NCI-H526 (cell line): ENCODE measurements at places on chromosomes 7 and 10.
A peak's percentile ranks its signal among the peaks of the same experiment; 100 is the strongest.

- no peak for DNase-seq
Measured at GRCh38 chr10:37269554-37270256, 144.3 kb downstream of the ANKRD30A start.

DNA sequence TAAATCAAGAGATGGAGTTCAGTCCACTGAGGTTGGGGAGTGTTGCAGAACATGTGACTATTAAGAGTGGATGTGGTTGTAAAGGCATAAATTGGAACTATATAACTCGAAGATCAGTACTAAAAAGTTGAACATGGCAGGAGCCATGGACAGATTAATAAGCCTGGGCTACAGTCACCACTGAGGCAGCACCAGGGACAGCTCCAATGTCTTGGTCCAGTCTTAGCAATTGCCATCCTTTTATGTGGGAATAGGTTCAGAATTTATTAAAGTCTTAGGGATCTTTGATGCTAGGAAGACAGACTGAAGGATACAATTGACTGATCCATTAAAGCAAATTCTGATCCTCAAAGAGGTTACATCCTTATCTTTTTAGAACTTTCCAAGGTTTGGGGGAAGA lies 156.6 kb downstream of the ADRA2A start:
- no peak for DNase-seq

DNA sequence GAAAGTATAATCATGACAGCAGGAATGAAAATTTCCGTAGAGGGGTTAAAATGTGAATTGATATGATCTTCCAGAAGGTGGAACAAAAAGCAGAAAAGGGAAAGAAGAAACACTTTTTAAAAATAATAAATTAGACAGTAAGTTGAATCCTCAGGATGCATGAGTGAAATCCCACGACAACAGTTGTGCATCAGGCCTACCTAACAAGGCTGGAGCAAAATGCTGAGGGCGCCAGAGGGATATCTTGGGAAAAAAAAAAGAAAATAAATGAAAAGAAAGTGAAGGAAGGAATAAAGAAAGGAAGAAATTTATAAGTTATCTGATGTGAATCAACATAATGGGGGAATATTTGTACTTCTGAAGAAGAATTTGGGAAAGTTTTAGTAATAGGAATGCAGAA lies 13.0 kb upstream of the HUS1 start:
- no peak for DNase-seq

- no peak for DNase-seq
Measured at GRCh38 chr10:13038391-13038790, 36.9 kb upstream of the CCDC3 start.

GRCh38 chr7:159099711-159100231 lies 44.9 kb downstream of the VIPR2 start:
- DNase-seq: no peak

- no peak for DNase-seq
Measured at GRCh38 chr10:43971981-43972380, 323.3 kb upstream of the ZNF32 start.

DNA sequence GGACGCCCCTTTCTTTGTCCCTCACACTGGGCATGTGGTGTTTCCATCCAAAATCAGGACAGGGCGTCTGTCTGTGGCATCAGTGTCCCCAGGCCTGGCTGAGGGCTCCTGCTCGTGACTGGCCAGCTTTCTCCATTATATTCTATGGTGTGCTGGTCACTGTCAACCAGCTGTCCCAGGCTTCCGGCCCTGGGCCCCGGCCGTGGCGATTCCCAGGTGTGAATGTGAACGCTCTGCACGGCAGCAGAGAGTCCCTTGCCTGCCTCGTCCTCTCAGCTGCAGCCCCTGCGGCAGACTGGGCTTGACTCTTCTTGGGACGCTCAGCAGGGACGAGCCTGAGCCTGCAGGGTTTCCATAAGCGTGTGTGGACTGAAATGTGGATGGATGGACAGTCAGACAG lies 5.9 kb upstream of the UTF1 start:
- DNase-seq: peak; percentile 44

DNA sequence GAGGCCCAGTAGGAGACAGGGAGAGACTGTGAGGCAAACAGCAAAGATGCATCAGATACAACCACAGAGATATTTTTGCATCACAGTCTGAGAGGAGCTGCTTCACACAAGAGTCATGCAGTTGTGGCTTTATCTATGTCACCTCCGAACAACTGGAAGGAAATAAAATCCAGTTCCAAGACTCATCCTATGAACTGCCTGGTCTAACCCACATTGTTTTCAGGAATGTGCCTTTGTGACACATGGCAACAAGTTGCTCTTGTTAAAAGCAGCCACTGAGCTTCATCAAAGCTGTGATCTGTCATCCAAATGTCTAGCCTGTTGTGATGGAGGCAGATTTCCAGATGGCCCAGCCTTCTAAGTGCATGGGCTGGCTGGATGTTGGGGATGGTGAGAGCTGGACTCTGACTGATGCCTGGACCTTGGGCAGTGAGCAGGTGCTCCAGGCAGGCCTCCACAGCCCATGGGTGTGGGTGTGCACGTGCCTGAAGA lies 255.0 kb downstream of the BMPER start:
- no peak for DNase-seq

- no peak for DNase-seq
Measured at GRCh38 chr10:5447611-5448071, 35.3 kb downstream of the NET1 start.

DNA sequence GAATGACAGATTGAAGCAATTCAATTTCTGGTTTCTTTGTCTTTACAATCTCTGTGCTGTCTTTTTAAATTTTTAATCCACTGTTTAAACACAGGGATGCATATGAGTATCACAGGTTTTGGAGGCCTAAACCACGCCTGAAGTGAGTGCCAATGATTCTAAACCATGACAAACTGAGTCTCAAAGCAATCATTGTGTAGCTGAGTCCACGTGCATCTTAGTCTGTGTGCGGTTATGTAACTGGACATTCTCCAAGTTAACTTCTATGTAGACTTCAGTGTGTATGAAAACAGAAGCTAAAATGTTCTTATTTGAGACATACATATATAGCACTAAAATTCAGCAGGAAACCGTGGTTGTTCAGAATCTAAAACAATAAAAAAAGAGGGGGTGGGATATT lies 79.3 kb upstream of the ST8SIA6 start:
- DNase-seq: no peak

GRCh38 chr10:14698111-14698828 lies 76.4 kb downstream of the FAM107B start:
- no peak for DNase-seq

GRCh38 chr7:118288098-118288497 lies 63.6 kb downstream of the ANKRD7 start:
- DNase-seq: no peak

DNA sequence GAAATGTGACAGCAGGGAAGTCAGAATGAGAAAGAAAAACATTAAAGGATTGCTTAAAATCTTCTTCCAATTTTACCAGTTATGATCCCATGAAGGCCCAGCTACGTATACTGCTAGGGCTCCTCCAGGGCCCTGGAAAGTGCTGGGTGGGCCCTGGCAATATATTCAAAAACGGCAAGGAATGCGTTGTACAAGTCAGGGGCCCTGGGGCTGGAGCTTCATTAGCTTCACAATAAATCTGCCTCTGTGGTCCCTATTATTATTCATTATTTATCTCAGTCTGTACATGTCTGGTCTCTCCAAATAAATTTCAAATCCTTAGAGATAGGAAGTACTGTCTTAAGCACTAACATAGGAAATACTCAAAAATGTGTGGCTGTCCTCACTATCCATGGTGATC lies 7.6 kb downstream of the JAZF1 start:
- DNase-seq: no peak

DNA sequence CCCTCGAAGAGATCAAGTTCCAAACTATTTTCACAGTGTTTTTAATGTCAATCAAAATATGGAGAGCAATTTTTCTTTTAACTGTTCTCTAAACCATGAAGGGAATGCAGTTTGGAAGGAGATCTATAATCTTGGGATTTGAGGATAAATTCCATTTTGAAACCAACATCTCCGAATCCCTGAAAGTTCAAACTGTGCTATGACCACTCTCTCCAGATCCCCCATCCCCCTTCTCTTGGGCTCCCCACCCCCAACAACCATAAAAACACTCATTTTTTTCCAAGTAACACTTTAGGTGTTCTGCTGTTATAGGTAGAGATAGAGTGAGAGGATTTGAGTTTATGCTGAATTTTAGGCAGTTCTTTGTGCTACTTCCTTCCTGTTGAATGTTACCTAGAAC lies 1.7 kb downstream of the CALD1 start:
- DNase-seq: no peak

GRCh38 chr10:103574097-103575061 lies 80.9 kb downstream of the NEURL1 start:
- DNase-seq: no peak

DNA sequence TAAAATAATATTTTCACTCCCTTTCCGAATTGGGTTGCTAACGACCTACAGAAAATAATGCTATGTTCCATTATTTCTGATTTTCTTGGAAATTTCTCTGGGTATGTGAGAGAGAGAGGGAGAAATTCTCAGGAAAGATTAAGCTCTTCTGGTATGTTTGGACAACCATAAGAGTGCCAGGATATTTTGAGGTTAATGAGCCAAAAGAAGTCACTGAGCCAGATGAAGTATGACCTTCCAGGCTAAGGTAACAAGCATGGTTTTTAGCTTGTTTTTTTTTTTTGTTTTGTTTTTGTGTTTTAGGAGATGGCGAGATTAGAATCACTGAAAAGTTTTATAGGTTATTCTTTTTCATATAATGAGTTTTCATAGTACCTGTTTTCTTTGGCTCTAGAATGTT lies 171.0 kb upstream of the FOXP2 start:
- no peak for DNase-seq

GRCh38 chr7:9498303-9498702 lies 1064.9 kb downstream of the NXPH1 start:
- no peak for DNase-seq

DNA sequence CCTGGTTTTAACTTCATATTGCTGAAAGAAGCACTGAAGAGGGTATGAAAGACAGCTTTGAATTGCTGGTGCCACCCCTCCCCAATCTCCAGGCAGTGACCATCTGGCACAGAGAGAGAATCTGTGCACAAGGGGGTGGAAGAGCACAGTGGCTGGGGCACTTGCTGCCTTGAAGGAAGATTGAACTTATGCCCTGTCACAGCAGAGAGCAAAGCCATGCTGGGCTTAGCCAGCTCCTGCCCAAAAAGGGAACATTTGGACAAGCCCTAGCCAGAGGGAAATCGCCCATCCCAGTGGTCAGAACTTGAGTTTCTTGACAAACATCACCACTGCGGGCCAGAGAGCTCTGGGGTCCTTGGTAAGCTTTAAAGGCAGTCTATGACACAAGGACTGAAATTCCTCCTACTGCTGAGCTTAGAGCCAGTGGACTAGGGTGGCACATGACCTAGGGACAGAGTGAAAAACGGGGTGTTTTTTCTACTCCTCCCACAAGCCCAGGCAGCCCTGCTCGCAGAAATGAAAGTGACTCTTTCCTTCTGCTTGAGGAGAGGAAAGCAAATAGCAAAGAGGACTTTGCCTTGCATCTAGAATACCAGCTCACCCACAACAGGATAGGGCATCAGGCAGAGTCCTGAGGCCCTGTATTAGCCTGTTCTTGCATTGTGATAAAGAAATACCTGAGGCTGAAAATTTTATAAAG lies 257.2 kb downstream of the CTNNA3 start:
- no peak for DNase-seq

- DNase-seq: no peak
Measured at GRCh38 chr7:120691915-120692314, 166.0 kb downstream of the TSPAN12 start.

GRCh38 chr10:126225672-126226008 lies 162.6 kb downstream of the ADAM12 start:
- DNase-seq: no peak

DNA sequence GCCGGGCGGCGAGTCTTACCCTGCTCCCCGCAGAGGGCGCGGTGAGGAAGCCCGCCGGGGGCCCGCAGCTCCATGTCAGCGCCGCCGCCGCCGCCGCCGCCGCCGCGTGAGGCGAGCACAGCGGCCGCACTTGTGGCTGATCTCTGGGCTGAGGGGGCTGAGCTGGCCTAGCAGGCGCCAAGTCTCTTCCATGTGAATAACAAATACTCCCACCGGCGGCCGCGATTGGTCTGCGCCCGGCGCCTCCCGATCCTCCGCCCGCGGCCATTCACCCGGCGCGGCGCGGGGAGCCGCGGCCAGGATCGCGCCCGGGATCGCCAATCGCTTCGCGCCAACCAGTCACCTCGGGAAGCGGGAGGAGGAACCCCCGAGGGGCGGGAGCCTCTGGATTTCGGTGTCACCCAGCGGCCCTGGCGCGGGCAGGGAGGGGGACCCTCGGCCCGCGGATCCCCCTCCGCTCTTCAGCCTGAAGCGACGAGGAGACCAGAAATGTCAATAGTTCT lies at the start of gene GRM8:
GRM8 (minus strand) TSS at position 164 of the 503 bp plus-strand sequence.
- peak; percentile 32 for DNase-seq

DNA sequence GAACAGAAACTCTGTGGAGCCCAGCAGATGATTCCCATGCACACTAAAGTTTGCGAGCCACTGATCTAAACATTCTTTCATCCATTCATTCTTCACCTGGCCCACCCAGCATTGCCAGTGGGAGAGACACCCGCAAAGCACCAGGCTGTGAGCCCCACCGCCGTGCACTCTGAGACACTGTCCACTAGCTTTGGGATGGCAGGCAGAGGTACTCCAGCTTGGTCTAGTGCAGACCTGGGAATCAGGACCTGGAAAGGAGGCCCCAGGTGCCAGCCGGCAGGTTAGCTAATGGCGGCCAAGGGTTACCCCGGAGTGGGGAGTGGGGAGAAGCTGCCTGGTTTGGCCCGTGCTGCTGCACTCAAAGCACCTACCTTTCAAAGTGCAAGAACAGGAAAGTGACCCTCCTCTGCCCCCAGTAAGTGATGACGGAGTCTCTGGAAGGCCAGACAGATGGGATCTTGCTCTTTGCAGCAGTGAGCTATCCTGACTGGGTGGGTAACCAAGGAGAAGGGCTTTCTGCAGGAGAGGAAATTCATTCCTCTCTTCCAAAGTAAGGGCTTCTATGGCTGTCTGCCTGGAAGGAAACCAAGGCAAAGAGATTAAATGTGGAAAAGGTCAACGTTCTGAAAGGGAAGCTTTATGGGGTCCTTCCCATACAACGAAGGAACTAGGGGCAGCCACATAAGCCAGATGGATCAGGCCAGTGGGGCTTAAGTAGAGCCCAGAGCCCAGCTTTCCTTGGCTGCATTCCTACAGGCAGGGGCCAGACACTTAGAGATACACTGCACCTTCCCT lies 74.2 kb upstream of the LRRC4 start:
- no peak for DNase-seq

GRCh38 chr7:13540429-13540828 lies 449.0 kb downstream of the ETV1 start:
- no peak for DNase-seq

DNA sequence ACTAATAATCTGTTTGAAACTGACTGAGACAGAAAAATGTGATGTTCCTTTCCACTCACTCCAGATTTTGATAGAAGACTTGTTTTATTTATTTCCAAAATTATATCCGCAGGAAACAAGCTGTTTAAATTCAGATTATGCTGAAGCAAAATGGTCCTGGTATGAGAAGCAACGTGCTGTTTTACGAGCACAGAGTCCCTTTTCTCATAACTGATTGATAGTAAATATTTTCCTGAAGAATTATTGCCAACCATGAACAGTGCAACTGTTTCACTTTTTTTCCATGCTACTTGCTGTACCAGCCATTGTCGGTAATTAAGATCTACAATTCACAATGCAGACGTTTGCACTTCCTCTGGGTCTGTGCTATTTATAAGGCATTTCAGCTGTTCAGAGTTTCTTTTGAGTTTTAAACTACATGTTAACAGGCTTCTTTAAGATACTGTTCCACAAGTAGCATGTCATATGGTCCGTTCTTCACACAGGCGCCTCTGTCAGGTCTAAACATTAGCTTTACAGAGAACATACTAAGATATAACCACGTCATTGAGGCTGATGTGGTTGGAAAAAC lies 103.8 kb downstream of the POLL start:
- no peak for DNase-seq

- no peak for DNase-seq
Measured at GRCh38 chr10:89003344-89003743, 12.7 kb downstream of the FAS start.
